Stimulated activated effector memory CD8-positive, alpha-beta T cell treated with anti-CD3 and anti-CD28 coated beads, Interleukin-12 subunit alpha, Interleukin-12 subunit beta, amount 100 ng/mL, for 72 hours (primary cell): ENCODE measurements at places on chromosomes 12 and 14.

GRCh38 chr12:39435531-39435930, 7.4 kb downstream of the KIF21A start:
- DNase-seq, result no peak

GRCh38 chr14:53517270-53517960, 364.3 kb upstream of the DDHD1 start:
- no peak for DNase-seq

DNA sequence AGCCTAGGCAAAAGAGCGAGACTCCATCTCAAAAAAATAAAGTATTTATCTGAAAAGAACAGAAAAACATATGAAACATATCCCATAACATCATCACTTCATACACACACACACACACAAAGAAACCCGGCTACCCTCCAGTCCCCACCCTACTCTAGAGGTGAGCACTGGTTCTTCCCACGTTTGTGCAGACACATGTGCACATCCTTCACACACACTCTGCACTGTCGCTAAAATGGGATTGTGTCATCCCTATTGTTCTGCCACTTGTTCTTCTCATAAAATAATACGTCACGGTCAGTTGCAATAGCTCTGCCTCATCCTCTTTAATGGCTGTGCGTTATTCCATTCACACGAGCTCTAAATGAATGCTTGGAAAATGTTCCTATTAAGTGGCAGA, 85.9 kb upstream of the ANO2 start:
- DNase-seq, result no peak

GRCh38 chr12:126873701-126874100, 1393.3 kb upstream of the TMEM132C start:
- no peak for DNase-seq

GRCh38 chr12:124565656-124566160, 1.7 kb downstream of the NCOR2 start:
- no peak for DNase-seq

GRCh38 chr12:107267604-107268003, 174.3 kb upstream of the CRY1 start:
- no peak for DNase-seq

DNA sequence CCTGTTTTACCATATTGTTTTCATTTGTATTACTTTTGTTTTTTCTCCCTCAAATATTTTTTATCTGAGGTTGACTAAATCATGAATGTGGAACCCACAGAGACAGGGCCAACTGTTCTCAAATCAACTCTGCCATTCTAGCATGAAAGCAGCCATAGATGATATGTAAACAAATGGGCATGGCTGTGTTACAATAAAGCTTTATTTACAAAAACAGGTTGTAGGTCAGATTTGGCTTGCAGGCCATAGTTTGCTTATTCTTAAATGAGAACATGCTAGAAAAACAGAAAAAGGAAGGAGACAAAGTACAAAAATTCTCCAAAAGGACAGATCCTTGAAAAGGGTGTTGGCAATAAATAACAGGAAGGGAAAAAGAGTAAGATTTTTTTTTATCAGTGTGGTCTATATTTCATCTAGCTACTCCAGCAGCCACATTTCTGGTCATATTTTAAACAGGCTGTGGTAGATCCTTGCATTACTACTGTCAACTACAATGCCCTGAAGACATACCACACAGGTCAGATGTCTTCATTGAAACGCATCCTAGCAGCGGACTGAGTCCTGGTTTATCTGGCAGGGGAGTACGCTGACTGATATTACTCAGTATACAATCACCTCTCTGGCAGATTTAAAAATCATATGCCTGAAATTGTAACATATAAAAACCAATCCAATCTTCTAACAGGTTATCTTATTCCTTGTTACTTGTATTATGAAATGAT, 42.9 kb downstream of the SPPL3 start:
- no peak for DNase-seq

- DNase-seq, result no peak
These were observed 42.5 kb upstream of the C14orf180 start for GRCh38 chr14:104536942-104537612.

DNA sequence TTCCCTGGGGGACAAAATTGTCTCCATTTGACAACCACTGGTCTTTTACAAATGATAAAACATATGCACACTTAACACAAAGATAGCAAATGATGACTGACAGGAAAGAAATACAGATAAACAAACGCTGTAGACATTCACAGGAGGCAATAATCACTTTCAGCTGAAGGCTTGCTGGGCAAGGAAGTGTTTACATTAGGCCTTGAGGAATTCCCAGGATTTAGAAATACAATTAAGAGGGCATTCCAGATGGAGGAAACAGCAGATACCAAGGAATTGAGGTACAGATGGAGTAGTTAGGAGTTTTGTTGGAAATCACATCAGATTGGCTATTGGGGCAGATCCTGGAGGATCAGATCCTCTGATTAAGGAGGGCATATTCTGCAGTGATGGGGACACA, 93.9 kb downstream of the DYRK2 start:
- no peak for DNase-seq

DNA sequence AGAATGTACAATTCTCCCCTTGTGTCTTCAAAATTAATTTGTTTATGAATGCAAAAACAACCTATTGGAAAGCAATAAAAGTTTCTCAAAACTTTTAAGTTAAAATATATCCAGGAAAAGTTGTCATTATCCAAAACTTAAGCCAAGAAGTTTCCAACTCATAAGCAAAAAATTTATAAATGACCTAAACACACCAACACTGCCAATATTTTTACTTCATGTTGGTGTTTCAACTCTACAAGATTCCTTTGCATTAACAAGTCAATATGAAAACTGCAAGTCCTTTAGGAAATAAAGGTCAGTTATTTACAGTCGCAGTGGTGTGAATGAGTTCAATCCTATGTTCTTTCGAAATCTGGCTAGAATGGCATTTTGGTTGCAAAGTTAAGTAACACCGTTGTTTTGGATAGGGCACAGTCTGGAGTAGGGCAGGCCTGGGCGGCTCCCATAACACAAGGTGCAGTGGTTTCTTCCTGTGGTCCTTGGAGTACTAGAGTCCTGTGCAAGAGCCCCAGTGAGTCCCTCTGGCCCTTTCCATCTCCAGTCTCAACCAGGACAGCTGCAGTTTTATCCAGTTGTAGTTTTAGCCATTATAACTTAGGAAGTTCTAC, 151.4 kb downstream of the MED13L start:
- no peak for DNase-seq
